ENCODE measurements at places on chromosomes 11 and 22. TPM values are rescaled to one million over a fixed set of nuclear protein-coding genes. Genes with fewer than 3 reads are reported as not detected.

The SLC22A6 gene
- total RNA-seq, result not detected

DNA sequence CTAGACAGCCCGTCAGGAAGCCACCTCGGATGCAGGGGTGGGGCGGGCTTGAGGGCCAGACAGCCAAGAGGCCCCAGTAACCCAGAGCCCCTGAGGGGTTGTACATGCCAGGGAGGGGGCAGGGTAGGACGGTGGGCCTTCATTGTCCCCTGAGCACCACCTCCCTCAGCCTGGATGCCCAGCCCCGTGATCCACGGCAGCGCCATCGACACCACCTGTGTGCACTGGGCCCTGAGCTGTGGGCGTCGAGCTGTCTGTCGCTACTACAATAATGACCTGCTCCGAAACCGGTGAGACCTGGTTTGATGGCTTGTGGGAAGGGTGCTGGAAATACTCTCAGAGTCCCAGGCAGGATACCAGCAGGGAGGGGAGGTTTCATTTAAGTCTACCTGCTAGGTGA, 37.4 kb upstream of the TPBGL start:
- no peak for DNase-seq

The EIF3M gene
- total RNA-seq, result 157 TPM

DNA sequence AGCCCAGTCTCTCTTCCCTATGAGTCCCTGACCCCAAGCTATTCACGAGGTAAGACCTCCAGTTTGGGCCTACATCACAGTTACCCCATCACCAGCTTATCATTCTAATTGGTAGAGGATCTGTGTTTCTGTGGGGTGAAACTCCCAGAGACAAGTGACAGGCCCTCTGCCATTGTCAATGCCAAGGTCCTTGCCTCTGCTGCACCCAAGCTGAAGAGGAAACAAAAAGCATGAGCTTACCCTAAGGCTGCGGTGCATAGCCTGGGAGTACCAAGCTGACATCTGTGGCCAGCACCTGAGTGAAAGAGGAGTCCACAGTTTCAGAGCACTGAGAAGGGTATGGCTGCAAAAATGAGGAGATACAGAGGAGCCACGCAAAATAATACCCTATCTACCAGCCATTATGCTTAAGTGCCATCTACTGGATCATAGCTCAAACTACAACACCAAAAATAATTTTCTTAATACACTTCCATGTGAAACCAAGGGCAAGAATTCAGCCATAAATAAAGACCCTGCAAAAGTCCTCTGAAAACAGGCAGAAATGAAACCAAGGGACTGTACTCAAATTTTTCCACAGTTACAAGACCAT, 62.3 kb upstream of the ANO5 start:
- no peak for DNase-seq

DNA sequence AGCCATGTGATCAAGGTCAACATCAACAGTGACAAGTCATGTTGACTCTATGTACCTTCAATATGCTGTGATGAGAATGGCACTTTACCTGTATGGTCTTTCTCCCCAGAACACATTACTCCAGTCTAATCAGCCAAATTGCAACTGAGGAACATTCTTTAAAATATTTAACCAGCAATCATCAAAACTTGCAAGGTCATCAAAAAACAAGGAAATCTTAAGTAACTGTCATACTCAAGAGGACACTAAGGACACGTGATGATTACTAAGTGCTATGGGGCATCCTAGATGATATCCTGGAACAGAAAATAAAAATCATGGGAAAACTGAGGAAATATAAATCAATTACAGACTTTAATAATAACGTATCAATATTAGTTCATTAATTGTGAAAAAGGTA, 118.9 kb downstream of the EFCAB6 start:
- no peak for DNase-seq

GRCh38 chr11:126282736-126283591, at the start of gene TIRAP:
TIRAP (plus strand) TSS chr11:126283093; CDS start chr11:126290895, 7,802 bp downstream.
- DNase-seq, result peak; percentile 55

Data from mucosa of gallbladder (tissue), 1 donor.